Renal cortex interstitium (tissue), 15 donors: ENCODE measurements at places on chromosomes 3 and 15.

GRCh38 chr3:58044691-58045483 is 36.7 kb downstream of the FLNB start:
- DNase-seq: no peak

DNA sequence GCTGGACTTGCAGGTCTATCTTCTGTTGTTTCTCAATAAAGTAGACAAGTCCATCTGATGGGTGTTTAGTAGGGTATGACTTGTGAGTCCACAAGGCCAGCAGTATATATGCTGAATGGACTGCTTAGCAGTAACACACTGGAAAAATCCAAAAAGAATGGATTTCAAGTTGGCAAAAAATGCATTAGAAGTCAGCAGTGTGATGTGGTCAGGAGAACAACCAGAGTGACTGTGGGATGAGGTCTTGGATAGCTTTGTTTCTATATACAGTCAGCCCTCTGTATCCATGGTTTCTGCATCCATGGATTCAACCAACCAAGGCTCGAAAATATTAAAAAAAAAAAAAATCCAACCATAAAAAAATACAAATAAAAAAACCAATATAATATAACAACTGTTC is 55.8 kb downstream of the LPP start:
- no peak for DNase-seq

DNA sequence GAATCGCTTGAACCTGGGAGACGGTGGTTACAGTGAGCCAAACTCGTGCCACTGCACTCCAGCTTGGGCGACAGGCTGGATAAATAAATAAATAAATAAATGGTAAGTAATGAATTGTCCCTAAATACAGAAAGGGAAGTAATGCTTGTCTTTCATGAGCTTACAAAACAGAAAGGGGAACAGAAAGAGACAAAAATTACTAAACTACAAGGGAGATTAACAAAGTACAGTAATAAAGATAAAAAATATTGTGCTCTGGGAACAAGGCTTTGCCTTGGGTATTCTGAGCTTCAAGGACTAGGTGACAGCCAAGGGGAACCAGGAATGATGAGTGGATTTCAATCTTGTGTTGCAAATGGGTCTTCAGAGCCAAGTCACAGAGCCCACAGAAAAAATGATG is 9.2 kb upstream of the HLTF start:
- no peak for DNase-seq

DNA sequence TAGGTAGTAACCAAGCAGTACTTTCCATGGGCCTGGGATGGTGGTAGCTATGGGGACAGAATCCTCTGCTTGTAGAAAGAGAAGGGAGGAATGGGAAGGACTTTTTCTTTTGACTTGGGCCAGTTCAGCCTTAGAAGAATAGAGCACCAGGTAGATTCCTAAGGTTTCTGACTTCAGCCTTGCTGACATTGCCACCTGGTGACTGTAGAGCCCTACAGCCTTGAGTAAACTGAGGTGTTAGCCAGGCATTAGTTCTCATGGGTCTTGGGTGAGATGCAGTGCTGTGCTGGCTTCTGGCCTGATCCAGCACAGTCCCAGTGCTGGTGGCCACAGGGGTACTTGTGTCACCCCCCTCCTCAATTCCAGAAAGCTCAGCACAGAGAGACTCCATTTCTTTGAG is 171.1 kb downstream of the ZBBX start:
- no peak for DNase-seq

DNA sequence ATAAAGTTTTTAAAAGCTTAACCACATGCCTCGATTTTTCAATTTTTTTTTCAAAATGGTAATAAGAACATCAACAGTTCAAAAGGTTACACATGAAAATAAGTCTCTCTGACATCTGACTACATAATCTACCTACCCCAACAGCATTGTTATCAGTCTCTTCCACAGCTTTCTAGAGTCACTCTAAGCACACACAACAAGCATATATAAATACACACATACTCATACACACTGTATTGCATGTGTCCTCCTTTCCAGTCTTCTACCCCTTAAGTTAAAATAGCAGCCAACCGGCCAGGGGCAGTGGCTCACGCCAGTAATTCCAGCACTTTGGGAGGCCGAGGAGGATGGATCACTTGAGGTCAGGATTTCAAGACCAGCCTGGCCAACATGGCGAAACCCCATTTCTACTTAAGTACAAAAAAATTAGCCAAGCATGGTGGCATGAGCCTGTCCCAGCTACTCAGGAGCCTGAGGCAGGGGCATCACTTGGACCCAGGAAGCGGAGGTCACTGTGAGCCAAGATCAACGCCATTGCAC is 12.2 kb downstream of the TBL1XR1 start:
- DNase-seq: no peak

- no peak for DNase-seq
These were observed 774.7 kb upstream of the NECTIN3 start for GRCh38 chr3:110296885-110297284.

- DNase-seq: no peak
These were observed 60.4 kb downstream of the LYZL4 start for GRCh38 chr3:42349765-42350594.

DNA sequence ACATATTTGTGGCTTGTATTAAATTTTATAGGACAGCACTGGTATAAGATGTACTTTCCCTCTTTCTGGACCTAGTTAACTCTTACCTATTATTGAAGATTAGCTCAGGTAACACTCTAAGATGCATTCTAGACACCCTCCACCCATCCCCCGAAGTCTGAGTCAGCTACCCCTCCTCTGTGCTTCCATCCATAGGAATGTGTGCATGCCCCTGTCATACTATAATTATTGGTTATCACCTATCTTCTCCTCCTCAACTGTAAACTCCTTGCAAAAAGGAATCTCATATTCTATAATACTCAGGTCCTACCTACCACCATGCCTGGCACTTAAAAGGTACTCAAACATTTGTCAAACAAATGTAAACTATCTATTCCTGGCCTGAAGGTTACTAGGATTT is 3.0 kb downstream of the PEAK1 start:
- DNase-seq: no peak

- no peak for DNase-seq
These were observed 39.1 kb downstream of the PAK2 start for GRCh38 chr3:196778755-196779154.

DNA sequence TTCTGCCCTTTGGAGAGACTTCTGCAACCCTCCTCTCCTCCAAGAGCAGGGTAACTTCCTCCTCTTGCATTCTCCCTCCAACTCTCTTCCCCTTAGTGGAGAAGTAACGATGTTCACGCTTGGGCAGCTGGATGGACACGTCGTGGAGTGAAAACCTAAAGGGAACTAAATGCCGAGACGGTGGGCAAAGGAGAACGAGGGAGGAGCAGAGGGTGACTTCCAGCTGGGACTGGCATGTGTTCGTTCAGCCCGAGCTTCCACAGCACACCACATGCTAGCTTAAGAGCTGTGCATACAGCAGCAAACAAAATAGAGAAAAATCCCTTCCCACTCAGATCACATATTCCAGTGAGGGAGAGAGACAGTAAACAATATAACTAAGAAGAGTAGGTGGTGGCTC is 179.8 kb downstream of the SLCO3A1 start:
- DNase-seq: no peak

GRCh38 chr3:130377960-130378676 is 32.6 kb downstream of the COL6A5 start:
- DNase-seq: no peak

- no peak for DNase-seq
These were observed 53.4 kb upstream of the SEC13 start for GRCh38 chr3:10374311-10374710.

GRCh38 chr3:58003093-58003492 is 5.1 kb upstream of the FLNB start:
- no peak for DNase-seq
